Adrenal gland (tissue), 19 donors: ENCODE measurements at places on chromosomes 4 and X. TPM values are rescaled to one million over a fixed set of nuclear protein-coding genes. Genes with fewer than 3 reads are reported as not detected.
A peak's percentile ranks its signal among the peaks of the same experiment; 100 is the strongest.

GRCh38 chrX:68684291-68684918 is 36.9 kb downstream of the STARD8 start:
- DNase-seq, result peak; percentile 65

GRCh38 chr4:15376145-15376544 is 51.7 kb upstream of the C1QTNF7 start:
- DNase-seq, result no peak

- no peak for DNase-seq
Observed at GRCh38 chr4:6586715-6587325, 11.8 kb downstream of the MAN2B2 start.

- no peak for DNase-seq
Observed at GRCh38 chr4:115334736-115335411, 221.5 kb upstream of the NDST4 start.

DNA sequence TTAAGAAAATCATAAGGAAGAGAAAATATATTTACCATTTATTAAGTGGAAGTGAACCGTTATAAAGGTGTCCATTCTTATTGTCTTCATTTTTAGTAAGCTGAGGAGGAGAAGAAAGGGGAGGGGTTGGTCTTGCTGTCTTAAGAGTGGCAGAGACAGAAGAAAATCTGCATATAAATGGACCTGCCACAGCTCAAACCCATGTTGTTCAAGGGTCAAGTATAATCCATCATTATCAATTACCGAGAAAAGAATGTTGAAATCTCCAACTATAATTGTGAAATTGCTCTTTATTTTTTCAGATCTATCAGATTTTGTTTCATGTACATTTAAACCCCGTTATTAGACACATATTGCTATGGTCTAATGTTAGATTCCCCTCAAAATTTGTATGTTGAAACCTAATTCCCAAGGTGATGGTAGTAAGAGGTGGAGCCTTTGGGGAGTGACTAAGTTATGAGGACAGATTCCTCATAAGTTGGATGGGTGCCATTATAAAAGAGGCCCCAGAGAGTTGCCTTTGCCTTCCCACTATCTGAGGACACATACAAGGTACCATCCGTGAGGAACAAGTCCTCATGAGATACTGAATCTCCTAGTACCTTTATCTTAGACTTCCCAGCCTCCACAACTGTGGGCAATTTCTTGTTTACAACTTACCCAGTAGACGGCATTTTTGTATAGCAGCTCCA is 58.5 kb upstream of the SMAD1 start:
- no peak for DNase-seq

DNA sequence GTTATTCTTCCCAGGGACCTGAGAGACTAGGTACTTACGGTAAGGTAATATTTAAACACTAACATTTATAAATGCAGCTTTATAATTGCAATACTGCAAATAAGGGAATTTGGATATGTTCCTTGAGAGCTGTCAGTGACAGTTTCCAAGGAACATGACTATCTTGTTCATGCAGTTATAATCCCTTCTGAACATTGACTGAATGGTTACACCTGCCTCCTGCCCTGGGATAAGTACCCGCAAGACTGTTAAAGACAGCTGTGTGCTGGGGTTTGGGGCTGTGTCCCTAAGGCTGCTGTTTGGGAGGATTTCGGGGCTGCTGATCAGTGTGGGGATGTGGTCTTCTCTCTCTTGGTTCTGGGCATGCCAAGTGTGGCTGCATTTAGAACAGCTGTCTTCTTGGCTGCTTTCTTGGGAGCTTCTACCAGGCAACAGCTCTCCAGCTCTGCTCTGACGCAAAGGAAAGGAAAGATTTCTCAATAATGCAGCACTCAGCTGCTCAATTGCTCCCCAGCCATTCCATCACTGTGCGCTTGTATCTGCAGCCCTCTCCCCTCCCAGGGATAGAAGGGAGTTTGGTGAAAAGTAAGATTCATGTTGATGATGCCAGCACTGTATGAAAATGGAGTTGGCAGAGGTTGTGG is 298.8 kb upstream of the TAPT1 start:
- peak; percentile 17 for DNase-seq

GRCh38 chr4:53141308-53141707 is 224.6 kb downstream of the SCFD2 start:
- no peak for DNase-seq

DNA sequence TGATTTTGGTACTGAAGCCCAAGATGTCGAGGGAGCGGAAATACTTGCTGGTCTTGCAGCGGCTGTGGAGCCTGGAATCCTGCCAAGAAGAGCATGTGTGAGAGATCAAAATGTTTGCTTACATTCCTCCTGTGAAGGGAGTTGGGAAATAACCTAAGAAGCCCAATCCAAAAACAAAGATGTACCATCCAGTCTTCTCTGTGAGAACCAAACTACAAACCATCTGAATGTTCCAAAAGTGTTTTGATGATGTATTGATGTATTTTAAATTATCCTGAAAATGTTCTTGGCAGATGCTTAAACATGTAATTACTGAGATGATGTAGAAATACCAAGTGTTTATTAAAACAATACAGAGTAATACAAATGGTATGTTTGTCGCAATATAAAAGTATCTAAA is 10.1 kb upstream of the ADH1A start:
- DNase-seq, result peak; percentile 78

DNA sequence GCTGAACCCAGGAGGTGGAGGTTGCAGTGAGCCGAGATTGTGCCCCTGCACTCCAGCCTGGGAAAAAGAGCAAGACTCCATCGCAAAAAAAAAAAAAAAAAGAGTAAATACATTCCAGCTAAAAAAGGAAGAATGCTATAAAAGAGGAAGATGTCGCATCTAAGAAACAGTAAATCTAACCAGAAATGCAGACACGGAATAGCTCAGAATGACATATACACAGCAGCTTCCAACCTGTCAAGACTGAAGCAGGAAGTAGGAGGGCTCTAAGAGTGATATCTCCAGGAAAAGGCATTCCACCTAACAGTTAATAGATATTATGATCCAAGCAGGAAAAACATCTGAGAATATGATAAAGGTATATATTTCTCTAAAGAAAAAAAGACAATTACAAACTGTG is 16.0 kb downstream of the CLOCK start:
- DNase-seq, result no peak

DNA sequence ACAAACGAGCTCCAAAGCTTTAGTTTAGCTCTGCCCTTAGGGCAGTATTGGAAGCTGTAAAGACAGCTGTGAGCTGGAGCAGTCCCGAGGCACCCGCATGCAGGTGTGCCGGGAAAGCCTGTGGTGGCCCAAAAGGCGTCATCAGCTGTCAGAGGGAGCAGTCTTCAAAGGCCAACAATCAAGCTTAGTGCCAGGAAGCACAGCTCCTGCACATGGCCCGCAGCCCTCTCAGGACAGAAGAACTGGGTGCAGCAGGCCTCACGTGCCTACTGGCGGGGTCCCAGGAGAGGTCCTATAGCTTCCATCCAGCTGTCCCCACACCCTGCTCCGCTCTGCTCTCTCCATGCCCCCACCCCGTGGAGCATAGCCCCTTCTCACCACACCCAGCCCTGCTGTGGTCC is 92.2 kb upstream of the TRIM2 start:
- DNase-seq, result no peak

DNA sequence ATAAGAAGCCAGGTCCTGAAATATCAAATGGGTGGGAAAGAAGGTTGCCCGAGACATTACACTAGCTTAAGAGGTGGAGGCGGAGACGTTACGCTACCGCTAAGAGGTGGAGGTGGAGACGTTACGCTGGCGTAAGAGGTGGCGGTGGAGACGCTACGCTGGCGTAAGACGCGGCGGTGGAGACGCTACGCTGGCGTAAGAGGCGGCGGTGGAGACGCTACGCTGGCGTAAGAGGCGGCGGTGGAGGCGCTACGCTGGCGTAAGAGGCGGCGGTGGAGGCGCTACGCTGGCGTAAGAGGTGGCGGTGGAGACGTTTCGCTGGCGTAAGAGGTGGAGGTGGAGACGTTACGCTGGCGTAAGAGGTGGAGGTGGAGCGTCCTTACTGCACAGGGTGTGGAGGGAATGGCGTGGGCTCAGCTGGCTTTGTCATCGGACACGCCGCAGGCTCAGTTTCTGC is 12.8 kb downstream of the CYP4V2 start:
- no peak for DNase-seq

GRCh38 chr4:87882321-87882720 is 49.6 kb downstream of the MEPE start:
- DNase-seq, result no peak

GRCh38 chrX:85203461-85203970 is 40.1 kb downstream of the SATL1 start:
- no peak for DNase-seq

DNA sequence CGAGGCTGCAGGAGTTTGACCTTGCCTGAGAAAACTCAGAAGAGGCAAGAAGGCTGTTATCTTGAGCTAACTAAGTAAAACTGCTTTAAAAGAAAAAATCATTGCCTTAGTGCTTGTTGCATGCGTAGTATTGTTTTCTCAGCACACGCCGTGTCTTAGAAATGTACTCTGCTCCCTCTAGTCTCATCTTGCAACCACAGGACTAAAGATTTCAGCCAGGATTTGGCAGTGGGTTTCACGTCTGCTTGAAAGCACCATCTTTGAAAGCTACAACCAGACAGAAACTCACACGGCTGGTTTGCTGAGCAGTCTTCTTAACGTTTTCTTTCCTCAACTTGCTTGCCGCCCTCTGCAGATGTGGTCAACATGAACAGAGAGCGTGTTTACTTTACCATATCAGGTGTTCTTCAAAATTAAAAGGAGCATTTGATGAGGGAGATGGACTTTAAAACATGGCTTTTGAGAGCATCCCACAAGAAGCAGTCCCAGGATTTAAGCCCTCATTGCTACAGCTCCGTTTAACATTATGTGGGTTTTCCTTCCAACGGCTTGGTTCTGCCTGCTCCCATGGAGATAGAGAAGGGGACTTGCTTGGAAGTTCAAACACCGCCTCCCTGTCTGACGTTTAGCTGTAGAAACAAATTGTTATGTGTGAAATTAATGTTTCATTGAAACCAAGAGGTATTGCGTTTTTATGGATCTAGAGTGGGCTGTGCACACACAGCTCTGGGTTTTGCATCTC is 3.4 kb downstream of the SORCS2 start:
- no peak for DNase-seq

DNA sequence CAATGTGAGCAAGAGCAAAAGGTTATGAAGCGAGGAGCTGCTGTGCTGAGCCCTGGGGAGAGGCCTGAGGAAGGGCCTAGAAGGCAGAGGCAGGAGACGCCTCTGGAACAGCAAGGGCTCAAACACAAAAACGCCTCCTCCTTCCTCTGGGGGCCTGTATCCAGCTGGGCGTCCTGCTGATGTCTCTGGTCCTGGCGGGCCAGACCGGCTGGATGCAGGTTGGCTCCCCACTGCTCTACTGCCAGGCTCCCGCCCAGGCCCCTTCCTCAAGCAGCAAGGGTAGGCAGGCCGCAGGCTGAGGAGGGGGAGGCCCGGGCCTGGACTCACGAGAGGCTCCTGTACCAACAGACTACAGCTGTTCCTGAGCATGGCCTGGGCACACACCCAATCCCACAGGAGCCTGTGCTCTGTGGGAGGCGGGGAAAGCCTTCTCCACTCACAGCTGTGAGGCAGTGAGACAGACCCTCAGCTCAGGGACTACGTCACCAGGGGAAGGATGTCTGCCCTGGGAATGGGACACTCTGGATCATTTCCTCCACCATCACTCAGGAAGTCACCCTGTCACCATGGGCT is 2.3 kb downstream of the HAUS7 start:
- no peak for DNase-seq

DNA sequence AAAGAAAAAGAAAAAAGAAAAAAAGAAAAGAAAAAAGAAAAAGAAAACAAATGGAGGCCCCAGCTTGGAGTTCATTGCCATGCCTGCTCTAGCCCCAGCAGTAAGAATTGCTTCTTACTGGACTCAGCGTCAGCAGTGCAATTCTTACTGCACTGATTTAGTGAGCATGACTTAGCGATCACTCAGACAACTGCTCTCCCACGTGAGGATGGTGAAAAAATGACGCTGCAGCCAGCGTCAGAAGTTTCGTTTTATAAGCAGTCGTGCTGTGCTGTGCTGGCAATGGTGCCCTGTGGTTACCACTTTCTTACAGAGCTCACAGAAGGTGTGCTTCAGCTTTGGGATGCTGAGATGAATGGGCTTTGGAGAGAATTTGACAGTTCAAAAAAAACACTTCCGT is 68.3 kb upstream of the DDX3X start:
- peak; percentile 30 for DNase-seq

DNA sequence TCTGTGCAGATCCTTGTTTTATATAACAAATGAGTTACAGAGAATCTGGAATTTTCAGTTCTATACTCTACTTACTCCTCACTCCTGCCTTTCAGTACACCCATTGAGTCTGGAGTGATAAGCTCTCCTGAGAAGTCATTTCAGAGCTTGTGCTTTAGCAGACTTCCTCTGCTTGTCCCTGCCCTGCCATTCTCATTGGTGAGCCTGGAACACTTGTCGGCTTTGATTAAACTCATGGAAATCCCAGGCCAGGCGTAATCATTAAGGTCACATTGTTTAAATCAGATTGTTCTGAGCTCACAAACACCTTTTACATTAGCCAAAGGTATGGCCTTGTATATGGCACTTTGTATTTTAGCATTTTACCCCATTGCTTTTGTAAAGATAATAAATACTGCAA is 102.7 kb downstream of the CNKSR2 start:
- DNase-seq, result no peak

DNA sequence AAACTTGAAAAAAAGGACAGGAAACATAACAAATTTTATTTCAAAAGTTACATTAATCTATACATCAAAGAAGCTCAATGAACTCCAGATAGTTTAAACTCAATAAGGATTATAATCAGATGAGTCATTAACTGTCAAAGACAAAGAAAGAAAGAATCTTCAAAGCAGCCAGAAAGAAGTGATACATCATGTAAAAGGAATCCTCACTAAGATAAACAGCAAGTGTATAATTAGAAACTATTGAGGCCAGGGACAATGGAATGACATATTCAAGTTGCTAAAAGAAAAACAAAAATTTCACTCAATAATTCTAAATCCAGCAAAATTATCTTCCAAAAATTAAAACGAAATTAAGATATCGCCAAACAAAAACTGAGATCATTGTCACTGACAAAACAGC is 161.6 kb upstream of the NWD2 start:
- no peak for DNase-seq

- no peak for DNase-seq
Observed at GRCh38 chr4:157824021-157824420, 348.8 kb downstream of the GASK1B start.

FAAH2 gene
- total RNA-seq, result 0.92 TPM

LRIT3 gene
- total RNA-seq, result 0.28 TPM

FABP2 gene
- total RNA-seq, result not detected

HTRA3 gene
- 3.6 TPM for total RNA-seq

C4orf51 gene
- total RNA-seq, result not detected

SYTL4 gene
- total RNA-seq, result 7.6 TPM

GAGE1 gene
- total RNA-seq, result not detected

VCX3B gene
- total RNA-seq, result not detected

BEX2 gene
- total RNA-seq, result 61.9 TPM
